ENCODE measurements at places on chromosomes 7 and 10. TPM values are rescaled to one million over a fixed set of nuclear protein-coding genes. Genes with fewer than 3 reads are reported as not detected.
A peak's percentile ranks its signal among the peaks of the same experiment; 100 is the strongest.

- DNase-seq: peak; percentile 28
These were observed 46.8 kb downstream of the PIK3AP1 start for GRCh38 chr10:96673318-96674099.

GRCh38 chr10:91416339-91416855 is 6.3 kb downstream of the HECTD2 start:
- DNase-seq: no peak

- no peak for DNase-seq
These were observed 180.2 kb upstream of the TPK1 start for GRCh38 chr7:145016068-145016467.

The PRKCQ gene
- 3.7 TPM for total RNA-seq

- no peak for DNase-seq
These were observed 76.8 kb upstream of the SEM1 start for GRCh38 chr7:96786261-96786997.

DNA sequence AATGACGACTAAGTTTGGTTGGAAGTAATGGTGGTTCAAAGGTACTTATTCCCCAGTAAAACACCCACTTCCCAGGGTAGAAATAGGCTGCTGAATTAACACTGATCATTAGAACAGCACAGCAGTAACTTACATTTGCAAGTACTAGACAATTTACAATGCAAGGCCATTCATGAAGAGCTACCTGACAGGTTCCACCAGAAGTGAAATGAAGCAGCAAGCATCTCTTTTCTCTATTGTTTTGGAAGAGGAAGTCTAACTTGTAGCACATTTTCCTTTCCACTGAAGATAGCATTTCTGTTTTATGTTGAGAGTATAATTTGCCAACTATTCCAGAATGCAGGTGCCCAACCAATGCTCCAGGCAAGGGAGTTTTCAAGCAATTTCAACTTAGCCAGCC is 145.9 kb downstream of the CREB5 start:
- no peak for DNase-seq

DNA sequence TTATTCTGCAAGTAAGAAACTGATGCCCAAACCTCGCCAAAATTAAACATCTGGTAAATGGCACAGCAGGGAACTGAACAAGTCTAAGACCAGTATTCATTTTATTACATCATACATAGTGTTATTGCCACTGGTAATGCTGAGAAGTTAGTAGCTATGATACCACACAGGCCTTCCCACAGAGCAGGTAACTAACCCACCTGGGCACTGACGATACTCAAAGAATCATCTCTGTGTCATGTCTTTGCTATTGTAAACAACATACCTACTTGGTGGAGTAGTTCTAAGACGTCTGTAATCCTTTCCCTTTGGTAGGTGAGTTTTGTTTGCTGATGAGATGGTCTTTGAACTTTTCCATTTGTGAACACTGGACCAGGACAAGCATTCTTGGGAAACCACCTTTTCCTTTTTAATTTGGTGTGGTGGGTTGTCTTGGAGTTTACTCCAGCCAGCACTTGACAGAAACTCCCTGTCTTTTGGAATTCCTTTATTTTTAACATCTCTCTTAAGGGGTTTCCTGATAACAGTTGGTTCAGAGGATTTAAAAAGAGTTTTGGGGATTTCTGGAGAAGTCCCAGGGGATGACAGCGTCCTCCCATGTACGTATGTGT is 40.9 kb downstream of the PDSS1 start:
- DNase-seq: no peak

The GSTK1 gene
- 221 TPM for total RNA-seq

DNA sequence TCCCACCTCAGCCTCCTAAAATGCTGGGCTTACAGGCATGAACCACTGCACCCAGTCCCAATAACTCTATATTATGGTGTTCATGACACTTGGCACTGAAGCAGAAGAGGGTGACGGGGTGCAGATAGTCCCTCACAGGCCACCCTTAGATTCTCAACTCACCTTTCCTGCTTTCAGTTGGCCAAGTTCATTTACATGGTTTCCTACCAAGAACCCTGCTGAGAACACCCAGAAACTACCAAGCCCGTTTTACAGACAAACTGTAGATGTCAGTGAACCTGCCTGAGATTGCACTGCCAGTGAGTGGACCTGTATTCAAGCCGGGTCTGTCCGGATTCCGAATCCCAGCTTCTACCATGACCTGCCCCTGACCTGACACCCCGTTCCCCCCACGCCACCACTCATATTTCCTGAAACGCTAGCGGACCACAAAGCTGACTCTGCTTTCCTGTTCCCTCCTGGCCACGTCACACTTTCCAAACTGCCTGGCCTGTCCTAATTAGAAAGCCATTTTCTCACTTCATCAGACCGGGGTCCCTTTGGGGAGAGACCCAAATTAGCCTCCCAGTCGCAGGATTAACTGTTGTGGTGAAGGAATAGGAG is 17.3 kb downstream of the GRID2IP start:
- no peak for DNase-seq

The EPHB6 gene
- total RNA-seq: 27.7 TPM

The FEZF1 gene
- not detected for total RNA-seq

The SNCG gene
- total RNA-seq: 7.9 TPM

DNA sequence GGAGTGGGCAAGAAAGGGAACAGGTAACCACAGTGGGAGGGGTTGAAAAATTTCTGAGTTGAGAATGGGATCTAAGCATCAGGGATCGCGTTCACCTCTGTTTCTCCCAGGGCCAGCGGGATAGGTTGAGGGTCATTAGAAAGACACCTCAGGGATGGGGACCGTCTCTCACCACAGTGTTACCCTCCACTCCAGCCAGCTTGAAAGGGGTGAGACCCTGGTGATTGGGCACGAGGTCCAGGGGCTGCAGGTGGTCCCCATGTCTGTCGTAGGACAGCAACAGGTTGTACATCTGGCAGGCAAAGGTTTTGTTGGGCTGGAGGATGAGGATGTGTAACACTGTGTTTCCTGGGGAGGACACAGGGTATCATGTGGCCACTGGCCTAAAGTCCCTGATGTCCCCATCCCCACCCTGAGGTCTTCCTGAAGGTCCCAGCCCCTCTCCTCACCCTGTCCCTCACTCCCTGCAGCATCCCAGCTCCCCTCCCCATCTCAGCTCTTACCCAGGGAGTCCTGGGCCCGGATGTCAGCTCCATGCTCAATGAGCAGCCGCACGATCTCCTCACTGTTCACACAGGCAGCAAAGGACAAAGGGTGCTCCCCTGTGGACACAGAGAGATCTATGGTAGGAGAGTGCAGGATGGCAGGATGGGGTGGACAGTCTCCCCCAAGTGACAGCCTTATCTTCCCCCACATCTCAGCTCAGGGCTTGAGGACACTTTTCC is 9.1 kb downstream of the TRPV6 start:
- no peak for DNase-seq

- DNase-seq: no peak
These were observed 147.9 kb upstream of the FZD8 start for GRCh38 chr10:35789996-35790395.

The KIN gene
- total RNA-seq: 7.4 TPM

GRCh38 chr7:40595129-40595528 is 460.3 kb downstream of the SUGCT start:
- no peak for DNase-seq

GRCh38 chr7:43694399-43694748 is 34.9 kb downstream of the COA1 start:
- peak; percentile 78 for DNase-seq

- DNase-seq: no peak
These were observed 476.8 kb downstream of the CCSER2 start for GRCh38 chr10:84805149-84805548.

- no peak for DNase-seq
These were observed 67.1 kb downstream of the WDFY4 start for GRCh38 chr10:48751730-48752129.

DNA sequence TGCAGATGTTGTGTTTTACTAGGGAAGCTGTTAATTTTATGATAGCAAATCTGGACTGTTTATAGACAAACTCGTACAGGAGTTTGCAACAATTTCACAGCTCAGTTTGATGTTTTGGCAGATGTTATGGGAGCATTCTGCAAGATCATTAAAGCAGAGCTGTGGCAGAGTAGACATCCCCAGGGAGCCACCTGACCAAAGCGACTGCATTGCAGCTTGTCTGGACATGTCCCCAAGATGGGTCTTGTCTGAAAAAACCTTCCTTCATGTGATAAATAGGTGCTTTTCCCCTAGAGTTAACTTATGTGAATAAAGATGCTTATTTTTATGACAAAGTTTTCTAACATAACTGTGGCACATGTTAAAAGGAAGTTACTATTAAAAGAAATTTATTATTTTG is 91.2 kb upstream of the GPR141 start:
- no peak for DNase-seq

GRCh38 chr7:99831595-99831994 is 3.8 kb downstream of the CYP3A43 start:
- DNase-seq: no peak

DNA sequence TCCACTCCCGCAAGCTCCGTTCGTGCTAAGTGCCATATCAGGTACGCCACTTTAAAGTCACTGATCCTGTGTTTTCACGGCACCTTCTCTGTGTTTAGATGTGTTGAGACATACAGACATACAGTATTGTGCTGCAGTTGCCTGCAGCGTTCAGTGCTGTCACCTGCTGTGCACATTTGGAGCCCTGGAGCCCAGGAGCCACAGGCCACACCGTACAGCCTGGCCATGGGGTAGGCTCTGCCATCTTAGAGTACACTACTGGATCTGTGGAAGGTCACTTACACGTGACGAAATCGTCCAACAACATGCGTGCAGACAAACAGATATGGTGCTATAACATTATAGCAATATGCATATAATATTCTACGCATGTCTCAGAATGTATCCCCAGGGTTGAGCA is 111.3 kb downstream of the ELFN1 start:
- no peak for DNase-seq

DNA sequence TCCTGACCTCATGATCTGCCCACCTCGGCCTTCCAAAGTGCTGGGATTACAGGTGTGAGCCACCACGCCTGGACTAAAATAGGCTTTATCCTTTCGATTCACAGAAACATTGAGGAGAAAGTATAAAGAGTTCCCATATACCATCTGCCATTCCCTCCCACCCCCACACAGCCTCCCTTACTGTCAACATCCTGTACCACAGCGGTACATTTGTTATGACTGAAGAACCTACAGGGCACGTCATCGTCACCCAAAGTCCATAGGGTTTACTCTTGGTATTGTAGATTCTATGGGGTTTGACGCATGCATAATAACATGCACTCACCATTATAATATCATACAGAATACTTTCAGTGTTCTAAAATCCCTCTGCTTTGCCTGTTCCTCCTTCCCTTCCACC is 28.0 kb downstream of the ARL5B start:
- DNase-seq: no peak

The LRRC17 gene
- 9.7 TPM for total RNA-seq

- DNase-seq: no peak
These were observed 4.6 kb downstream of the LANCL2 start for GRCh38 chr7:55369427-55370400.

- peak; percentile 61 for DNase-seq
These were observed 277.5 kb downstream of the PLXNA4 start for GRCh38 chr7:132298790-132299189.

The RET gene
- total RNA-seq: 0.09 TPM

The C7orf33 gene
- total RNA-seq: not detected

GRCh38 chr7:66250711-66251110 is 45.6 kb downstream of the TPST1 start:
- no peak for DNase-seq

DNA sequence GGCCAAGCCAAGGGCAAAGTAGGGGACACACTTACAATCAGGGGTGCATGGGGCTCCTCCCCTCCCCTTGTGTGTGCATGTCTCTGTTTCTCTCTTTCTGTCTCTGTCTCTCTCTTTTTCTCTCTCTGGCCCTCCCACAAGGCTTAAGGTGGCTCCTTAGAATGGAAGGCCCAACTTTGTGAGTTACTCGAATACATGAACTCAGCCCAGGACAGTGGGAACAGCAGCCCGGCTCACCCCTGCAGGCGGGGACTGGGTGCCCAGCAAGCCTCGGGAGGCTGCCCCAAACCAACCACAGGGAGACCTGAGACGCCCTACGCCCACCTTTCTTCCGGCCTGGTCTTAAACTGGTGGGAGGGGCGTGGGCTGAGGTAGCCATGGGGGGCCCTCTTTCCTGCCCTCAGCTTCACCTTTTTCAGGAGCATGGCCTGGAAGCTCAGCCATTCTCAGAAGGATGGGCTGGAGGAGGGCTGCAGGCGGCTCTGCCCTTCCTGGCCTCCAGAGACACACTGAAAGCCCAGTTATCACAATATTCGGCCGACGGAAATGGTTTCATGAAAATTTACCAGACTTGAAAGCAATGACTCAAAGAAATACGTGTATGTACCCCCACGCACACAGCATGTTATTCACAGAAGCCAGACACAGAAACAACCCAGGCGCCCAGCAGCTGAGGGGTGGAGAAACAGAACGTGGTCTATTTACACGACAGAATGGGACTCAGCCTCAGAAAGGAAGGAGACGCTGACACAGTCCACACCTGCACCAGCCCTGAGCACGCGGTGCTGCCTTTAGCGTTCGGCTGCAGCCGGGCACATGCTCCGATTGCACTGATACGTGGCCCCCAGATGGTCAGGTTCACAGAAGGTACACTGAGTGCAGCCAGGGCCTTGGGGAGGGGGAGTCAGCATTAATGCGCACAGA is 229.5 kb downstream of the PTPRN2 start:
- DNase-seq: no peak

The TMEM140 gene
- total RNA-seq: not detected

The CYP3A7 gene
- not detected for total RNA-seq

The STN1 gene
- total RNA-seq: 44.7 TPM

DNA sequence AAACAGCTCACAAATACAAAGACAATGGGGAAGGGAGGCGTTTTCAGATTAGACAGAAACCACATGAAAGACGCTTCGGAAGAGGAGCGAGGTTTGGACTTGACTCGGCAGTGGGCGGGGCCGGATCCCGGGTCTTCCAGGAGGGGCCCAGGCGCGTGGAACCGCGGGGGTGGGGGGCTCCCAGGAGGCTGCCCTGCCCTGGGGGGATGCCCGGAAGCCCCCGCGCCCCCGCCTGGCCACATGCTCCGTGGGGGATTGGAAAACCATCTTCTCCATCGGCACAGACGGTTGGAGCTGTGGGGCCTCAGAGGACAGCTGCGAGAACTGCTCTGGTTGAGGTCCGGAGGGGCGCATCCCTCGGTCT is 186.0 kb upstream of the SHH start:
- no peak for DNase-seq

DNA sequence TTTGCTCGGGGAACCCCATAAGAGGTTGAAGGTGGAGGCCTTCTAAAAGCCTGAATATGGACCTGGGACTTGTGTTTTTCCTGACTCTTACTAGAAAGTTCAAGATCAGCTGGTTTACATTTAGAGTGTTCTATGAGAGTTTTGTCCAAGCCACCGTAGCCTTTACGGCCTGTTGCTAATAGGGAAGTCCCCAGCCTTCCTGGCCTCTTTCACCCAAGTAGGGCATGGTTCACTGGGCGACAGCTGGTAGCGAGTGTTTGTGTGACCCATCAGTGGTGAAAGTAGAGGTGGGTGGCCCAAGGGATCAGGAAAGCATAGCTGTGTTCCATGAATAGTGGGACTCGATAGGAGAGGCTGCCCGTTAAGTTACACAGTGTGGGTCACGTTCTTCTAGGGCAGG is 60.1 kb downstream of the RABGEF1 start:
- no peak for DNase-seq

GRCh38 chr10:47366181-47366631 is 17.9 kb downstream of the ZNF488 start:
- no peak for DNase-seq
